C1 segment of cervical spinal cord (tissue), 14 donors: ENCODE measurements at places on chromosomes 2 and 18.

DNA sequence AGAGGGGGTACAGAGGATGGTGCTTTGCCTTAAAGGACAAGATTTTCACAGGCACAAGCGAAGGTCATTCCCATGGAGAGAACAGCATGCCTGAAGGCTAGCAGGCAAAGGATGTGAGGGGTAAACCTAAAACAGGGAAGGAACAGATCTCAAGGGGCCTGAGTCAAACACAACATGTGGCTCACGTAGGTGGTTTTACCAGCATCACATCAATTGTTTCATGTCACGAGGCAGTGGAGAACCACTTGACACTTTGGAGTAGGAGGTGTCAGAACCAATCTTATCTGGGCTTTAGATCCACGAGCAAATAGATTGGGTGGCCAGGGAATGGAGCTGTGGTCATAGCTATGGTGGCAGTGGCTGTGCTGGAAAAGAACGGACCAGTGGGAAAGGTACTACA is 8.4 kb downstream of the COX5B start:
- no peak for DNase-seq

GRCh38 chr2:7057865-7058400 is 140.7 kb downstream of the RNF144A start:
- DNase-seq, result no peak

- DNase-seq, result no peak
These were observed 84.3 kb upstream of the ZNF516 start for GRCh38 chr18:76579301-76579695.

DNA sequence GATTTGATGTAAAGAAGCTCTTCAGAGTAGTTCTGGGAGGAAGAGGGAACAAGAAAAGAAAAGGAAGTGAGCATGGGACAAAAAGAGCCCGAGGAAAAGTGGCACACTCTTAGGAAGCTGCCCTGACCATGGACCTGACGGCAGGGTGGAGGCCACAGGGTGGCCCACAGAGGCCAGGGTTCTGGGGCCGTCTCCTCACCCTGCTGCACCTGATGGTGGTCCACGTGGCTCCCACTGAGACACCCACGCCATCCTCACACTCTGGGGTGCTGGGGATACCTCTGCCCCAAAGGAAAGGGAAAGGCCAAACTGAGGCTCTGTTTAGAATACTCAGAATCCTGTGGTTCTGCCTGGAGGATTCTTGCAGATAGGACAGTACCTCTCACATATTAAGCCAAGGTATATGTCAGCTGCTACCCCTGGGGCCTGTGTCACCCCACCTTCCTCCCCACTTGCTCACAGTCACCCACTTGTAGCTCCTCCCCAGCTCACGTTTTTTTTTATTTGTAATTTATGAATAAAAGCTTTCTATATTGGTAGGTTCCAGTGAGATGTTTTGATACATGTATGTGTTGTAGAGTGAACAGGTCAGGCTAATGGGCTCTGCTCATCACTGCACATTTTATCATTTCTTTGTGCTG is 171.1 kb downstream of the LDLRAD4 start:
- DNase-seq, result no peak

DNA sequence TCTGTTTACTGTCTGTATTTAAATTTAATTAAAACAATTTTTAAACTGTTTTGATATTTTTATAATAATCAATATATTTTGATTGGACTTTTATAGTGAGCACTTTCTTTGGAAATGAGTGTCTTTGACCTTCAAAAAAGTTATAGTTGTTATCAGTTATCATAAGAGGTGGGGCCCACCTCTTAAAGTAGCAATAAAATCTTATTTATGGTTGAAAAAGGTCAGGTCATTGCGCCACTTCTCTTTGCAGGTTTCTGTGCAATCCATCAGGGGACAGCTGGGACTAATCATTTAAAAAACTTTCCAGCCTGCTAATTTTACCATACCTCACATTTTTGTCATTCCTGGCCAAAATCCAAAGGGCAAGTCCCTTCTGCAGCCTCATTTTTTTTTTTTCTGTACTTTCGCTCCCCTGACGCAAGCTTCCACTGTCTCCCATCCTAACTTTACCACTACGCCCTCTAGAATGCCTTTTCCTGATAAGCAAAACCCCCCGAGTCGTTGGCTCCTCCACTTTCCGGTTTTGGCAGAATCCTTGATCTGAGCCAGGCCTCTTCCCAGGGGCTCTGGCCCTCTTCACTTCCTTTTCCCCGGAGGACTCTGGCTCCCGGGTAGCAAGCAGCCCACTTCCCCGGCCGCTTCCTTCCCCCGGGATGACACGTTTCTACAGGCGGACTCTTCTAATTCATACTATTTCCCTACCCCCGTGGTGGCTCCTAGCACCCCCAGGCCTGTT is 1.1 kb upstream of the SEH1L start:
- DNase-seq, result no peak

DNA sequence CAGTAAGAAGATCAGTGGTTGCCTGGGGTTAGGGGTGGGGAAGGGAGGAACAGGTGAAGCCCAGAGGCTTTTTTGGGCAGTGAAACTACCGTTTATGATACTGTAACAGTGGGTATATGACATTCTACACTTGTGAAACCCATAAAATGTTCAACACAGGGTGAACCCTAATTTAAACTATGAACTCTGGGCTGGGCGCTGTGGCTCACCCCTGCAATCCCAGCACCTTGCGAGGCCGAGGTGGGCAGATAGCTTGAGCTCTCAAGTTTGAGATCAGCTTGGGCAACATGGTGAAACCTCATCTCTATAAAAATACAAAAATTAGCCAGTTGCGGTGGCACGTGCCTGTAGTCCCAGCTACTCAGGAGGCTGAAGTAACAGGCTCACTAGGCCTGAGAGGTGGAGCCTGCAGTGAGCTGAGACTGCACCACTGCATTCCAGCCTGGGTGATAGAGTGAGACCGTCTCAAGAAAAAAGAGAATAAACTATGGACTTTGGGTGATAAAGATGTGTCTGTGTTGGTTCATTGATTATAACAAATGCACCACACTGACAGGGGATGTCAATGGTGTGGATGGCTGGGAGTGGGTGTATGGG is 17.6 kb upstream of the USP14 start:
- no peak for DNase-seq

- no peak for DNase-seq
These were observed 123.7 kb downstream of the QPCT start for GRCh38 chr2:37468170-37468569.

DNA sequence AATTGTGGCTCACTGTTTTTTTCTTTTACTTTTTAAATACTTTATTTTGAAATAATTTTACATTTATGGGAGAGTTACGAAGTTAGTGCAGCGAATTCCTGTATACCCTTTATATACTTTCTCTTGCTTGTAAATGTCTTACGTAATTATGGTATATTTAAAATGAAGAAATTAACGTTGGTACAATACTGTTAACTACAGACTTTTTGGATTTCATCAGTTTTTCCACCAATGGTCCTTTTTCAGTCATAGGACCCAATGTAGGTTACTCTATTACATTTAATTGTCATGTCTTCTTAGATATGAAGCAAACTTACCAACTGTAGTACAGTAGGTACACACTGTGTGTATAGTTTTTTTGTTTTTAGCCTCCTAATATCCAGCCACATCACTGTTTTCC is 76.3 kb downstream of the BOLA3 start:
- DNase-seq, result no peak

GRCh38 chr2:144516981-144517865 is 2.7 kb downstream of the ZEB2 start:
- DNase-seq, result no peak

DNA sequence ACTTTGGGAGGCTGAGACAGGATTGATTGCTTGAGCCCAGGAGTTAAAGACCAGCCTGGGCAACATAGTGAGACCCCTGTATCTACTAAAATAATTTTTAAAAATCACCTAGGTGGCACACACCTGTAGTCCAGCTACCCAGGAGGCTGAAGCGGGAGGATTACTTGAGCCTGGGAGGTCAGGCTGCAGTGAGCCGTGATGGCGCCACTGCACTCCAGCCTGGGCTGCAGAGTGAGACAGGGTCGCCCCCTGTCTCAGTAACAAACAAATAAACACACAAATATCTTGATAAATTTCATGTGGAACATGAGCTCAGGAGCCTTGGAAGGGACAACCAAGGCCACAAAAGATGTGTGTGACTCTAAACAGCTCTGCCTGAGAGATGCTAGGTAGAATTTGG is 11.7 kb upstream of the ANKRD53 start:
- no peak for DNase-seq

- DNase-seq, result no peak
These were observed 87.1 kb downstream of the PARD3B start for GRCh38 chr2:204632410-204632809.
